Spleen (tissue), 13 donors: ENCODE measurements at places on chromosomes 16 and 17. TPM values are rescaled to one million over a fixed set of nuclear protein-coding genes. Genes with fewer than 3 reads are reported as not detected.

ABCA10 gene
- total RNA-seq: 2.1 TPM

HBM gene
- not detected for total RNA-seq

LRRC46 gene
- 0.66 TPM for total RNA-seq

PLEKHH3 gene
- 19.5 TPM for total RNA-seq

KIF2B gene
- total RNA-seq: not detected

HOXB1 gene
- total RNA-seq: not detected

ANKFN1 gene
- total RNA-seq: not detected

DLX4 gene
- 1.1 TPM for total RNA-seq

FA2H gene
- total RNA-seq: 0.79 TPM

TMEM106A gene
- total RNA-seq: 31.9 TPM

GRCh38 chr16:88527937-88528743 lies 42.1 kb upstream of the ZC3H18 start:
- no peak for DNase-seq

- no peak for DNase-seq
Measured at GRCh38 chr17:64377769-64378282, 12.8 kb downstream of the PECAM1 start.

DNA sequence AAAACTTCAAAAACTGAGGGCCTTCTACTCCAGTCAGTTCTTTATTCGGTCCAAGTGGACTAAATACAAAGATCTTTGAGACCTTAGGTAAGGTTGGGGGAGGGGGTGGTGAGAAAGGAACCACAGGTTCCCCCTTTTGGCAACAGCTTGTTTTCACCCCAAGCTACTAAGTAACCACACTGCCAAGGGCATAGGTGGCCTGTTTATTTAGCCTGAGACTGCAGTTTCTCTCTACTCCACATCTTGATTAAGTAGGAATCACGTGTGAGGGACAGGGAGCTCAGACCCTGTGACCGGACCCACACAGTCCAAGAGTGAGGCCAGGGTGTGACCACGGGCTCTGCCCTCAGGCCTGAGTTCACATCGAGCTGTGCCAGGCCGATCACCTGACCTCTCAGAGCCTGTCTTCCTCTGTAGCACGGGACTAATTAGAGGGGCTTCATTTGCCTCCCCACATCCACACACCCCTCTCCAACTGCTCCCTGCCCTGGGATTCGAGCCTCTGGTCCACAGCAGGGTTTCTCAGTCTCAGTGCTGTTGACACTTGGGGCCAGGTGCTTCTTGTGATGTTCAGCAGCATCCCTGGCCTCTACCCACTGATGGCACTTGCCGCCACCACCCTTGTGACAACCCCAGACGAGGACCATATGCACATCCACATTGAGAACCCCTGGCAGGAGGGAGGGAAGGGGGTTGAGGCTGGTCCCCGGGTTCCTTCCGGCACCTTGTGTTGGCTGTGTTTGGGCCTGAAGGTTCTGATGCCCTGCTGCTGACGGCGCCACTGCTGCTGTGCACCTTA lies 17.8 kb downstream of the ST6GALNAC2 start:
- peak; percentile 79 for DNase-seq

DNA sequence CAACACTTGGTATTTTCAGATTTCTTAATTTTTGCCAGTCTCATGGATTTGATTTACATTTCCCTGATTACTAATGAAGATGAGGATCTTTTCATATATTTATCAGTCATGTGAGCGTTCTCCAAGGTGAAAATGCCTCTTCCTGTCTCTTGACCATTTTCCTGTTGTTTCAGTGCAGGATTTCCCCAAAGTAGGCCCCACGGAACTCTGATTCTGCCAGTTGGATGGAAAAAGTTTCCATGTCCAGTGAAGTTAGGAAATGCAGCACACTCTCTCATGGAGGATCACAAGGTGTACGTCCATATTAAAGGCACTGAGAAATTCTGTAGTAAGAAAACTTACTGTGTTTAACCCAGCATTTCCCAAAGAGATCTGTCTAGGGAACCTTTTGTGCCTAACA lies 16.5 kb upstream of the LIMD2 start:
- no peak for DNase-seq

DNA sequence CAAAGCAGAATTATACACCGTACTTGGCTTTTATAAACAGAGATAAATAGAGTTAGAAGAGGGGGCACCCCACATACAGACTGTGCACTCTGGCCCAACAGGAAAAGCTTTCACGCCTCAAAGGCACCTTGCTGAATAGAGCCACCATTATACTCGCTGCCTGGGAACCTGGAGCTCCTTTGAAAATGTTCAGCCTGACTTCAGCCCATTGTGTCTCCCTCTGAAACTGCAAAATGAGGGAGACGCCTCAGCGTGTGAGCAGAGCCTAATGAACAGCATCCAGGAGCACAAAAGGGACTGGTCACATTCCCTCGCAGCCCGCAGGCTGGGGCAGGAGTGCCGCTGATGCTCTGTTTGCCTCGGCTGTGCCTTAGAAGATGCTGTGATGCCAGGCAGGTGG lies 46.3 kb downstream of the ABCC12 start:
- DNase-seq: no peak

DNA sequence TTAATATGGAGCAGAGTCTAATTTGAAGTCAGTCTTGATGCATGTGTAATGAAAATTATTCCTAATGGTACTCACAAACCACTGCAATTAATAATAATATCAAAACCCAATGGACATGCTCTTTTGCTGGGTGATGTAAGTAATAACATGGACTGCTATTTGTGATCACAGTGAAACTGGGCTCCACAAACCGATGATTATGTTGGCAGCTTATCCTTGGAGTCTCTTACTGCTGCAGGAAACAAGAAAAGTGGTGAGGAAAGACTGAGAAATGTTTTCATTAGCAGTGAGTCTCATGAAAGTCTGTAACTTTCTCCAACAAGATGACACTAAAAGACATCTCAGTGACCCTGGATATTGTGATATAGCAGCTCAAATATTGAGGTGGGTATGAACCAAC lies 45.2 kb downstream of the TMEM100 start:
- DNase-seq: no peak

DNA sequence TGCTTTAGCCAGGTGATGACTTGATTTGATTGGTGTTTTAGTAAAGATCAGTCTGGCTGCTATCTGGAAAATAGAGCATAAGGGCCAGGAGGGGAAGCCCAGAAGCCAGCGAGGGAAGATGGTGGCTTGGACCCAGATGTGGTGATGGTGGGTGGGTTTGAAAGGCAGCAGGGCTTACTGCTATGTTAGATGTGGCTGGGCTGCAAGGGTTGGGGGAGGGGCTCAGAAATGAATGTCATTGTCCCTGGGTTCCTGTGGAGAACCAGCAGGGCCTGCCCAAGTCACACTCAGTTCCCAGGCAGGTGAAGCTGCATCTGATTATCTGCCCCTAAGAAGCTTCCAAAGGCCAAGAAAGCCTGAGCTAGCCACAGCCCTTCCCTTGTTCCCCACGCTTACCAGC lies 71.7 kb upstream of the BRD7 start:
- no peak for DNase-seq

- no peak for DNase-seq
Measured at GRCh38 chr17:62321451-62321850, 58.9 kb upstream of the EFCAB3 start.

GRCh38 chr17:78746263-78746948 lies 35.7 kb downstream of the CYTH1 start:
- DNase-seq: no peak

DNA sequence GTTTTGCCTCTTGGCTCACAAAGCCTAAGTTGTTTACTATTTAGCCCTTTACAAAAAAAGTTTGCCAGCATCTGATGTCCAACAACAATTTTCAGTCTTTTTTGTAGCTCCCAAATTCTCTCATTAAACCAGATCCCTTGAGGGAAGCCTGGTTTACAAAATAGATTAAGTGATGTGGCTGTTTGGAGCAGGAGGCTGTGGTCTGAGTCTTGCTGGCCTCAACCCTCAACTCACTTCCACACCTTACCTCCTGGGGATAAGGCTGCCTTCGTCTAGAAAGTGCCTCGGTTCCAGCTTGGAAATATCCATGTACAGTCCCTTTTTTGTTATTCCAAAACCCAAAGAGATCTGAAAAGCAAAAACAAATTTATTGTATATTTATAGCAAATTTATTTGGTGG lies 138.4 kb downstream of the WWOX start:
- no peak for DNase-seq

- no peak for DNase-seq
Measured at GRCh38 chr17:13933441-13934276, 135.6 kb upstream of the COX10 start.

- no peak for DNase-seq
Measured at GRCh38 chr17:49511810-49512209, 16.7 kb downstream of the NGFR start.

- DNase-seq: no peak
Measured at GRCh38 chr17:79923974-79924638, 84.9 kb upstream of the CBX4 start.

DNA sequence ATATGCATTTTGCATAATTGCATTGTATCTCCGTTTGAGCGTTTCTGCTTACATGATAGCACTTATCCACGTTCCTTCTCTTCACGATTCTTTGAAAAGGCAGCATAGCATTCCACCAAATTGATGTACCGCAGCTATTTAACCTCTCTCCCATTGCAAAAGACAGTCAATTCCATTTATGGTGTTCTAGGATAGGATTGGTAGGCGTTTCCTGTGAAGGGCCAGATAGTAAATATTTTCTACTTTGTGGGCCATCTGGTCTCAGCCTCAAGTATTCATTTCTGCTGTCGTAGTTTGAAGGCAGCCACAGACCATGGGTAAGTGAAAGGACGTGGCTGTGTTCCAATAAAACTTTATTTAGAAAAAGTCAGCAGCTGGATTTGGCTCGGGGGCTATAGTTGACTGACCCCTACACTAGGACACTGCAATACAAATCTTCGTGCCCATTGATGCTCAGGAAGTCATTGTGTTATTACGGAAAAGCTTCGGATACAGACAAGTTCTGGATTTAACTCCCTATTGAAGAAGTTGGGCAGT lies 10.1 kb downstream of the SNX29 start:
- DNase-seq: no peak

DNA sequence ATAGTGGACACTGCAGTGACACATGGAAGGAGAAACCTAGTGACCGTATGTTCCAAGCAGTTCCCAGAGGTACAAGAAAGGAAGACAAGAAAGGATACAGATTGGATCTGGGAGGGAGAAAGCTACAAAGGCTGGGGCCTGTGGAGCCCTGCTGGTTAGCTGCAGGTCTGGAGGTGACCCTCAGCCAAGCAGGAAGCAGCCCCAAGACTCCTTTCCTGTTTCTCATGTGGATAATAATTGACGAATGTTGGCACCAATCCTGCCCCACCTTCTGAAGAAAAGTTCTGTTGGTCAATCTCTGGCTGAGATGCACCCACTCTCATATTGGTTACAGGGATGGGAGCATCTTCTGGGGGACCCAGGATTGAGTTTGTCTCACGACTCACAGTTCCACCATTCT lies 99.8 kb downstream of the SHISA6 start:
- no peak for DNase-seq

GRCh38 chr17:44147812-44148211 lies 6.1 kb downstream of the HROB start:
- DNase-seq: no peak

- peak; percentile 53 for DNase-seq
Measured at GRCh38 chr17:7705269-7706255, 560 bp downstream of the EFNB3 start.

- DNase-seq: no peak
Measured at GRCh38 chr16:54409982-54410381, 123.4 kb upstream of the IRX3 start.

DNA sequence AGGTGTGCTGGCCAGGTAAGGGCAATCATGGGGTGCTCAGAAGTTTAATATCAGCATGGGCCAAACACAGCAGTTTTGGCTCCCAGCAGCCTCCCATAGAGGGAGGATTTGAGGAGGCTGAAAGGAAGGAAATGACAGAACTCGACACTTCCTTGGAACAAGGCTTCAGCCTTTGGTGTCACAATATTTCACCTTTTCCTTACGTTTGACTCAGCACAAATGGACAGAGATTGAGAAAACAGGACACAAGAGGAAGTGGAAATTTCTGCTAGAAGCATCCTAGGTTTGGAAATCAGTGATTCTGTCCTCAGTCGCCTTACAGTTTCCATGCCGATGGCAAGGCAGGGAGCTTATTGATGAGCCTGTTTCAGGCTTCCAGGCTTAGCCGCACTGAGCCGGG lies 181.4 kb downstream of the MAF start:
- no peak for DNase-seq

- no peak for DNase-seq
Measured at GRCh38 chr17:74827800-74828199, 31.9 kb downstream of the GRIN2C start.

- no peak for DNase-seq
Measured at GRCh38 chr16:69171325-69172084, 15.5 kb upstream of the SNTB2 start.
